Left ventricle myocardium inferior (tissue), 1 donor: ENCODE measurements at places on chromosomes 12 and 14. TPM values are rescaled to one million over a fixed set of nuclear protein-coding genes. Genes with fewer than 3 reads are reported as not detected.

Gene SLC38A4
- 0.27 TPM for total RNA-seq

Gene ACACB
- 123 TPM for total RNA-seq

Gene TMEM119
- total RNA-seq = 1.3 TPM

DNA sequence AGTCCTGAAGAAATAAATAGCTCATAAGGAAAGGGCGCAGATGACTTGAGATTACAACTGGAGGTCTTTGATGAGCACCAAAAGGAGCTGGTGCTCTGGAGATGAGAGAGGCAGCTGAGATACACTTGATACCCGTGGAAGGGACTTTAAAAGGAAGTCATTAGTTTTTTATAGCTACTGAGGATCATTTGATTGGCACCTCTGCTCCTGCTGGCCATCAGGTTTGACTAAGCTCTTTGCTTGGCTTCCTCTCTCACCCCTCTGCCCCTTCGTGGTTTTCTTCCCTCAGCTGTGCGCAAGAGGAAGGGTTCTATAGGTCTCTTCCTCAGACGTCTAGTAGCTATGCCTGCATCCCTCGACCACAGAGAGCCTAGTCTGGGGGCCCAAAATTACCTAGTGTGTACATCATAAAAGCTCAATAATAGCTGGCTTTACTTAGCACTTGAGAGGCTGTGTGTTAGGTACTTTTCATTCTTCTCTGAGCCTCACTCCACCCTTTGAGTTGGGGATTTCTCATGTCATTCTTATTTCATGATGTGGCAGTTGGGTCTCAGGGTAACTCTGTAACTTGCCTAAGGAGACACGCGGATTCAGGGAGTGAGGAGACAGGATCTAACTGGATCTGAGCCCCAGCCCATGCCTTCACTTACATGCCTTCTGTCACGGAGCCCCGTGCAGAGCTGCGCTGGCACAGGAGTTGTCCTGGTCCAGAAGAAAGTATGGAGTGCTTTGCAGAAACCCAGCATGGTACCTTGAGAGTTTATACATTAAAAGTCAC, 68.4 kb upstream of the ASPG start:
- no peak overlapping the region for H3K27ac ChIP-seq
- peaks cover 9% of the 10 kb centered on the region for H3K4me1 ChIP-seq
- no peaks in the 10 kb centered on the region for H3K36me3 ChIP-seq
- H3K4me3 ChIP-seq = no peak overlapping the region

DNA sequence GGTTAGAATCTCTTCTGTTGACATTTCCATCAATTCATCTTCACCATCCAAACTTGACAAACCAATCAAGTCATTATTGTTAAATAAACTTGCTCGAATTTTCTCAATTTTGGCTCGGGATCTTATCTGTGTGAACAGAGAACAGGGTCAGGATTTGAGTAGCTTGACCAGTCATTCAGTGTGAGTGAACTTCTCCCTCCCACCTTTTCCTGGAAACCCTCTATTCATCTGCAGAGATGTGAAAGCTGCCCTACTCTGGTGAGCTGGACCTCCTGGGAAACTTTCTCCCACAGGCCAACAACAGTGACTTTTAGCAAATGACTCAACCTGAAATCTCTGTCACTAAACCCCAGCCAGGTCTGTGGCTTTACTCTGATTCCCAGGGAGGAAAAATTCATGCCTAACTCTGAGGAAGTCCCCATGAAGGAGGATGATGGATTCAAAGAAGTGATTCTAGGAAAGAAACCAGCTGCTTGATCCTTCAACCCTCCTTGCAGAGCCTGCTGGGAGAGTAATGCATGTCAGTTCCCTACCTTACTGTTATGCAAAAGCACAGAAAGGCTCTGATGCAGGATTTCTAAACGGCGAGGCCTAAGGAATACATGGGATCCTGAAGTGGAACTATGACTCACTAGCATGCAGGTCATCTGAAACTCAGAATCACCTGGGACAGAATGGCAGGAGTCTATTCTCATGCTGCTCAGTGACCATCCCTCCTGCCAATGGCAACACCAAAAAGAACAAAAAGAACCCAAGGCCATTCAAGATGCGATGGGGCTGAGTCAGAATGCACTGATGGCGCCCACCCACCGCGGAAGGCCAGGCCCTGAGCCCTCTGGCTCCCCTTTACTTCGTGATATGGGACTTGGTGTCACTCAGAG, 58.0 kb downstream of the TRAFD1 start:
- H3K36me3 ChIP-seq = peaks cover 70% of the 10 kb centered on the region
- no peaks in the 10 kb centered on the region for H3K4me1 ChIP-seq
- no peak overlapping the region for H3K27ac ChIP-seq

Gene CLEC1B
- total RNA-seq = not detected

DNA sequence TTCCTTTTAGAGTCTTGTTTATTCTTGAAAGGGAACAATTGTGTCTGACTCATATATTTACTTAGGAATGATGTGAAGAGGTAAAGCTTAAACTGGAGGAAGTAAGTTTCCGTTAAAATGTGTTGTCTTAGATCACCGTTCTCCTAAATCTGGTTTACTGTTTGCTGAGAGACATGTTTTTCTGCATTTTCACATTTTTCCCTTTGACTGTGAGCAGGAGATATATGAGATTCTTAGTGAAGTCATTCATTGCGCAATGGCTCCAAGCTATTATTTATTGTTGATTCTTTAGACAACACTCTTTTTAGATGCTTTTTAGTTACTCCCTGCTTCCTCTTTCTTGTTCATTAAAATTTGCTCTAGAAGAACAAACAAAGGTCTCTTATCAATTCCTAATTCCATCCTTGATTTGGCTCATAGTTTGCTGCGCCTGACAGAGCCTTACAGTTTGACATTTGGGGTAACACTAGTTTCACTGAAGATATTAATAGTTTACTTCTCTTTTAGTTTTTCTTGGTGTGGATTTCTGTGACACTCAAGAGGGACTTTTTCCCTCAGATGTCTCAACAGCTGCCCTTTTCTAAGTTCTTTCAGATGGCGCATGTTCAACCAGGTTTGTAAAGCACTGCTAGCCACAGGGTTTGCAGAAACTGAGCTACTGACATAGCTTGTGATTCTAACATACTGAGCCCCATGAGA, 11.4 kb downstream of the CLECL1 start:
- no peak overlapping the region for H3K4me3 ChIP-seq
- H3K36me3 ChIP-seq = no peaks in the 10 kb centered on the region
- H3K4me1 ChIP-seq = no peaks in the 10 kb centered on the region
- H3K27ac ChIP-seq = no peak overlapping the region
- no peak for DNase-seq

DNA sequence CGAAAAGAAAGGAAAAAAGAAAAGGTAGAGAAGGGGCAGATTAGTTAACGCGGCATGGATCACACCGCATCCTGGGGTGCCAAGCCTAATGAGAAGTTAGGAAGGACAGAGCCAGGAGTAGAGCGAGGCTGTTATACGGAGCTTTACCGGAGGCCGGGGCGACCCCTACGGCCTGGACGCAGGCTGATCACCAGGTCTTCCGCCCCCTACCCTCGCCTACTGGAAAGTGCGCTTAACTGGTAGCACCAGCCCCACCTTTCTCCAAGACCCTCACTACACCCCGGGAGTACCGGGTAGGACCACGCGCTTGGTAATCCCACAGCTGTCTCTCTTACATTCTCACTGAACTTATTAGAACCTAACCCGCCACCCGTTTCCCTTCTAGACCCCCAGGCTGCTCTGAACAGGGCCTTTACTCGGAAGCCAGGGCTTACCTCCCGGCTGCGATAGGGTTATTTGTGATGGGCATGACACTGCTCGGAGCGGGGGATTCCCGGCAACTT, 33.8 kb downstream of the WBP11 start:
- H3K4me1 ChIP-seq = peaks cover 49% of the 10 kb centered on the region
- no peaks in the 10 kb centered on the region for H3K27me3 ChIP-seq
- peak overlapping the region; percentile 77 for H3K4me3 ChIP-seq
- DNase-seq = peak; percentile 20

- no peak for DNase-seq
- H3K4me3 ChIP-seq = no peak overlapping the region
- H3K36me3 ChIP-seq = no peaks in the 10 kb centered on the region
Observed at GRCh38 chr12:106760184-106760531, 14.3 kb upstream of the RIC8B start.

GRCh38 chr12:108560752-108561719, at the start of gene SART3:
Gene SART3, minus strand, starts transcription at chr12:108561173. Its CDS starts 19 bp downstream, at chr12:108561154.
- peaks cover 24% of the 10 kb centered on the region for H3K36me3 ChIP-seq
- H3K27ac ChIP-seq = peak within 1 kb of the TSS; percentile 90
- no peaks in the 10 kb centered on the region for H3K27me3 ChIP-seq
- peak; percentile 82 for DNase-seq
- H3K4me3 ChIP-seq = peak within 1 kb of the TSS; percentile 89

Gene RNASE3
- total RNA-seq = not detected

DNA sequence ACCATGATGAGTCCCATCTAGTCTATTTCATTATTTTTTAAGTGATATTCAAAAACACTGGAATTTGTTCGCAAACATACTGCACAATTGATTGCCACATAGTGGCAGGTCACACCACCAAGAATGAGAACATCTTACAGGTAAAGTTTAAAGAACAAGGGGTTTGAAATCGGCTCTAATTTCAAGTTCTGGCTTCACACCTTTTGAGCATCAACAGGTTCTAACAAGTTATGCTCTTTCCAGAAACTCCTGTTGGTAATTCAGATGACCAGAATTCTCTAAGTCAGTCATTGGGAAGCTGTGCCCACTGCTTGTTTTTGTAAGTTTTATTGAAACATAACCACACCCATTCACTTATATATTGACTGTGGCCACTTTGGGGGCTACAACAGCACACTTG, 336.3 kb downstream of the FUT8 start:
- no peak overlapping the region for H3K4me3 ChIP-seq
- H3K27ac ChIP-seq = no peak overlapping the region
- H3K27me3 ChIP-seq = no peaks in the 10 kb centered on the region
- no peak for DNase-seq
- peaks cover 4% of the 10 kb centered on the region for H3K36me3 ChIP-seq

- no peaks in the 10 kb centered on the region for H3K4me1 ChIP-seq
- no peak overlapping the region for H3K27ac ChIP-seq
- no peak overlapping the region for H3K4me3 ChIP-seq
- peaks cover 21% of the 10 kb centered on the region for H3K27me3 ChIP-seq
- no peak for DNase-seq
Observed at GRCh38 chr12:131816495-131816894, 11.7 kb upstream of the MMP17 start.

Gene LMBR1L
- total RNA-seq = 27.5 TPM

- DNase-seq = no peak
- no peaks in the 10 kb centered on the region for H3K27me3 ChIP-seq
- H3K4me1 ChIP-seq = peaks cover 30% of the 10 kb centered on the region
Observed at GRCh38 chr12:22415342-22416309, 81.1 kb upstream of the ST8SIA1 start.

Gene KRT73
- not detected for total RNA-seq

Gene KRT81
- not detected for total RNA-seq

GRCh38 chr12:57367121-57367520, 63.7 kb downstream of the R3HDM2 start:
- no peak for DNase-seq
- H3K36me3 ChIP-seq = peaks cover 11% of the 10 kb centered on the region
- no peak overlapping the region for H3K27ac ChIP-seq
- H3K4me3 ChIP-seq = no peak overlapping the region
- peaks cover 21% of the 10 kb centered on the region for H3K4me1 ChIP-seq

Gene TMEM120B
- 9.2 TPM for total RNA-seq

- no peak overlapping the region for H3K4me3 ChIP-seq
- DNase-seq = no peak
- H3K4me1 ChIP-seq = no peaks in the 10 kb centered on the region
- no peaks in the 10 kb centered on the region for H3K36me3 ChIP-seq
- H3K27me3 ChIP-seq = no peaks in the 10 kb centered on the region
- H3K27ac ChIP-seq = no peak overlapping the region
Observed at GRCh38 chr12:18580706-18581105, 157.1 kb downstream of the PLCZ1 start.

- no peaks in the 10 kb centered on the region for H3K27me3 ChIP-seq
- H3K4me3 ChIP-seq = no peak overlapping the region
- H3K4me1 ChIP-seq = peaks cover 21% of the 10 kb centered on the region
- H3K27ac ChIP-seq = peak overlapping the region; percentile 0
- DNase-seq = no peak
Observed at GRCh38 chr12:106855221-106855758, 80.8 kb downstream of the RIC8B start.
